T-helper 22 cell (primary cell): ENCODE measurements at places on chromosomes 1 and 21.

GRCh38 chr21:8998946-8999681, 1522.3 kb upstream of the TPTE start:
- DNase-seq, result no peak

DNA sequence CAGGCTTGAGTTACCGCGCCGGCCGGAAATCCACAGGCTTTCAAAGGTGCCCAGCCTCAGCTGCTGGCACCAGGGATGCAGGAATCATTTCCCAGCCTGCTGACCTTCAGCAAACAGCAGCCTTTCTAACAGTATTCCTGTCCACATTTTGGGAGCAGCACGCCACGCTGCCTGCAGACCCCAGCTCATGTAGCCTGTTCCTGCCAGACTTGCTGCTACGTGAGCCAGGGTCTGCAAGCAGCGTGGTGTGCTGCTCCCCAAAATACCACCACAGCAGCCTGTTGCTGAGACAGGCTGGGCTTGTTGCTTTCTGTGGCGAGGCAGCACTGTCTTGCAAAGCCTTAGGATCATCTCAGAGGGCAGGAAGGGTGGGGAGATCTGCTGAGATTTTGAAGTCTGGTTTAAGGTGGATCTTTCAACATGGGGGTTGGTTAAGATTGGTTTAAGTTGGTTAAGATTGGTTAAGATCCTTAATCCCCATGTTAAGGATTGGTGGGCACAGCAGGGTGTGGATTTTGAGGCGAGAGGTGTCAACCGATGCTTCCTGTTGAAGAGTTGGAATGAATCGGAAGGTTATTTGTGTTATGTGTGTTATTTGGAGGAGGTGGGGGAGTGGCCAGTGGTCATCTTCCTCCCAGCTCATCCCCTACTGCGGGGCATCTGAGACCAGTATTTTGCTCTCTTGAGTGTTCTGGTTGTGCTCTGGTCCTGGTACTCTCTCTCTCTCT, 12.9 kb downstream of the FAAH start:
- no peak for DNase-seq

- DNase-seq, result no peak
Measured at GRCh38 chr1:118788463-118788862, 199.7 kb downstream of the TBX15 start.

DNA sequence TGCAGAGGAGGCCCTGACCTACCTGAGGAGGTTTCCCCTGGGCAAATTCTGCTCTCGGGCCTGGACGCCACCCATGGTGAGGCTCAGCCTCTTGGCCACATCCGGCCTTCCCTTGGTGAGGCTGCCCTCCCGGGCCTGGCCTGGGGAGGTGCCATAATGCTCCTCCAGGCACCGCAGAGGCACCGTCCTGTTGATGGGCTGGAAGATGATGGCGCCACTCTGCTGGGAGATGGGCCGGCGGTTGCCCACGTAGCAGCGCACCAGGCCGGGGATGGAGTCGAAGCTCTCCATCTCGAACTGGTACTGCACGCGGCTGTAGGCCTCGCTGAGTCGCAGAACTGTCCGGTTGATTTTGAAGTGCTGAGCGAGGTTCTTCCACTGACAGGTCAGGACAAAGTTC, 92.7 kb downstream of the BCAR3 start:
- DNase-seq, result no peak

GRCh38 chr1:17765444-17766411, 10.6 kb downstream of the ACTL8 start:
- no peak for DNase-seq

- no peak for DNase-seq
Measured at GRCh38 chr1:15103211-15103610, 50.3 kb upstream of the TMEM51 start.

GRCh38 chr1:178189814-178190213, 95.9 kb downstream of the RASAL2 start:
- DNase-seq, result no peak

DNA sequence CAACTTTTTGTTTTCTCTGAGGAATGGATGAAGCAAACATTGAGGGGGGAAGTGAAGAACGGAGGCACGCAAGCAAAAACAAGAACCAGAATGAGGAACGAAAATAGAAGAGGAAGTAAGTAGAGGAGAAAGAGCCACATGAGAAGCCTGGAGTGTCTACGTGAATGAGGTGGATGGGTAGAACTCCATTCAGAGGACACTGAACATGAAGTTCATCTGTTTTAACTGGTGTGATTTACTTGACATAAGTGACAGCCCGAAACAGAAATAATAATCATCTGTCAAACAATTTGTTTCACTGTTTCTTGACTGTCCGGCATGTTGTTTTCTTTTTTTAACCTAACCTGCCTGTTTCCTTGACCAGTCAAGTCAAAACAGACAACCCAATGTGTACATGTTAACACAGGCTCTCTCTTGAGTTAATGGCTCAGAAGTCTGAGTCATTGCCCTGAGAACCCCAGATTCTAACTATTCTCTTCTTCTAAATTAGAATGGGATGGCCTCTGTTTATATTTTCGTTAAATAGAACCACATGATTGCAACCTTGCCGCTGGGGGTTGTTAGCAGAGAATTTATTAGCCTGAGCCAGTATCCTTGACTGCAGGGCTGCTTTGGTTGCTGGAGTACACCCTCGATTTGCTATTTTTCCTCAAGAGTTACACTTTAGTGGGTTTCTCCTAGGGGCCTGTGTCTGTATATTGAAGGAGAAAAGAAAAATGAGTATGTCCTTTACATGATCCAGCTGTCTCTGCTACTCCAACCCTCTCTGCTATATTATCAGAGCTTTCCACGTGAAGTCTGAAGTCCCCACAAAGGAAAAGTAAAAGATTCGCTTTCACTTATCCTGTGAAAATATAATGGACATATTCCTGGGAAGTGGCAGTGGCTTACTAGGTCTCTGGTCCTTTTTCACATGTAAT, 151.7 kb downstream of the ZC3H11B start:
- no peak for DNase-seq

GRCh38 chr1:119327450-119328155, 41.0 kb upstream of the HAO2 start:
- DNase-seq, result no peak

DNA sequence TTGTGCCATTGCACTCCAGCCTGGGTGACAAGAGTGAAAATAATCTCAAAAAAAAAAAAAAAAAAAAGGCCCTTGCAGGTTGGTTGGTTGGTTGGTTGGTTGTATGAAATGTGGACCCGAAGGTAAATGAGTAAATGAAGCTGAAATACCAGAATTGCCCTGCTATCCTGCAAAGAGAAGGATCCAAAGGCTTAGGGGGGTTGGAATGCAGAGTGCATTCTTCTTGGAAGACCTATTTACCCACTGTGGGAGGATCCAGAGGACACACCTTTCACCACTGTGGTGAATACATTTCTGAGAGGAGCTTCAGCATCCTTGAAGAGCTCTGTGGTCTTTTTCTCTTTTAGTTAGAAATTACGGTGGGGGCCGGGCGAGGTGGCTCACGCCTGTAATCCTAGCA, 28.7 kb upstream of the EIF4G3 start:
- no peak for DNase-seq

DNA sequence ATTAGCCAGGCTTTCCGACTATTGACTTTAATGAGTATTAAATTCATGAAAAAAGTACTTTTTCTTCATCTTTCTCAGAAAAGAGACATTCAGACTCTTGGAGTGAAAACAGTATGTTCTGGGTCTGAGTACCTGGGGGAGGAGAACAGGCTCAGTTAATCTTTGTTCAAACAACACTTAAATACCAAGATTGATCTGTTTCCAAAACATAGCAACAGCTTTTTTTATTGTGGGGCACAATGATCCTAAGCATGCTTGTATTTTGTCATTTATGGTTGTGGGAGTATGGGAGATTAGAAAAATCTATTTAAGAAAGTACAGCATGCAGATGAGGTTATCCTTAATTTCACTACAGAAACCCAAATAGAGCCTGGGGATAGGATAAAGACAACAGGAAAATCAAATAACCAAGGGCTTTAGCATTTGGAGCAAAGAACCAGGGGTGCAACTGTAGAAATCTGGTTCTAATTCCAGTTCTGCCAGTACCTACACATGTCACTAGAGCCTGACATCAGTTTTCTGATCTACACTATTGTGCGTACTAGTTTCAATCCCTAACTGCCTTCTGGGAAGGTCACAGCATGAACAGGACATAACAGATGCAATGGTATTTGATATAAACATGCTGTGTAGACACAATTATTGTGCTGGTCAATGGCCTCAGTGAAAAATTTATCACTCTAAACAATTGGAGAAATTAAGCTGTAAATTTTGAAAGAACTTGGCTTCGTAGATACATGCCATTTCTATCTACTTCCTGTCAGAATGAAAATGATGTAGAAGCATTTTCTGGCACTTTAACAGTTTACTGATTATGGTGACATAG, 91.2 kb downstream of the KCNK1 start:
- DNase-seq, result no peak

GRCh38 chr1:33086384-33086850, 5.5 kb downstream of the AZIN2 start:
- no peak for DNase-seq

GRCh38 chr1:114345930-114346479, 165.0 kb downstream of the TRIM33 start:
- no peak for DNase-seq

GRCh38 chr1:63122079-63122478, 200.3 kb upstream of the FOXD3 start:
- DNase-seq, result no peak

DNA sequence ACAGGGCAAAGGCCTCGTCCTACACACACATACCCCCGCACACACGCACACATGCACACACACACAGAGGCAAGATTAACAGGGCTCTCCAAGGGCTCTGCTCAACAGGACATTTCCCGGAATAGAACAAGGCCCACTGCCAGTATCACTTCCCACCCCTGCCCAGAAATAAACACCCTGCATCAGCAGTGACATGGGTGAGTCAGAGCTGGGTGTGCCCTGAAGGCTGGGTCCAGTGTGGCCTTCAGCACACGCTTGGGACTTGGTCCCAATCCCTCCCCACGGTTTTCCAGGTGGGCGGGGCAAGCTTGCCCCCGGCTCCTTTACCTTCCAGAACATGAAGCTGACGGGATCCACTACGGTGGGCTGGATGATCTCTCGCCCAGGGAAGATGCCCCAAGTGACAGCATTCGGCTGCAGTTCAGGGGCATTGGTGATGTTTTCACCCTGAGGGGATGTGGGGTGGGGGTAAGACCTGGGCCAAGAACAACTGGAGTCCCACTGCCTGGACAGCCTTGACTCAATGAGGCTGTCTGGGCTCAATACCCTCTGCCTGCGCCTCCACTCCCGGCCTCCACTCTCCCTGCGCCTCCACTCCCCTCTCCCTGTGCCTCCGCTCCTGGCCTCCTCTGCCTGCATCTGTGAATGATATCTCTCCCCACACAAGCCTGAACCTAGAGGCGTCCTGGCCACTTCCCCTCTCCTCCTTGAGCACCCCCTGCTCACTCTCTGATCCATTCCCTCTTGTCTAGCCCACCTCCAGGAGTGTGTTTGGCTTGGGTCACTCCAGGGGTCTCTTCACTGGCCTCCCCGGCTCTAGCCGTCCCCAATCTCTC, 14.7 kb downstream of the MTHFR start:
- no peak for DNase-seq

DNA sequence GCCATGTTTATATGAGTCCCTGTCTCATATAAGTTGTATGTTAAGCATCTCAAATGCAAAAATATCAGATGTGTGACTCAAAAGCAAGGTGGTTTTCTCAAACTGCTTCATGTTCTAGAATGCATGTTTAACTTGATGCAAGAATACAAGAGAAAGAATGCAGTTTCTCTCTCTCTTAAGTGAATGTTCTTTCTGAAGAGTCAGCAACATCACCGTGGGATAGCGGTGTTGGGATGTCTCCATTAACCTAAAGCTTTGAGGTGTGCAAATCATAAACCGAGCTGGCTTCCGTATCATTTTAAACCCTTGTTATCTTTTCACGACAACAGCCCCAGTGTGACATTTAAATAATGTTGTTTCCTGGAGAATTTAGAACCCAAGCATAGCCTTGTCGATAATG, 48.4 kb upstream of the TARBP1 start:
- DNase-seq, result no peak

- DNase-seq, result no peak
Measured at GRCh38 chr1:19300211-19300610, 11.6 kb upstream of the AKR7A3 start.

GRCh38 chr21:31781737-31782136, 49.8 kb upstream of the SCAF4 start:
- DNase-seq, result no peak

GRCh38 chr1:221315330-221315729, 426.6 kb downstream of the DUSP10 start:
- no peak for DNase-seq

DNA sequence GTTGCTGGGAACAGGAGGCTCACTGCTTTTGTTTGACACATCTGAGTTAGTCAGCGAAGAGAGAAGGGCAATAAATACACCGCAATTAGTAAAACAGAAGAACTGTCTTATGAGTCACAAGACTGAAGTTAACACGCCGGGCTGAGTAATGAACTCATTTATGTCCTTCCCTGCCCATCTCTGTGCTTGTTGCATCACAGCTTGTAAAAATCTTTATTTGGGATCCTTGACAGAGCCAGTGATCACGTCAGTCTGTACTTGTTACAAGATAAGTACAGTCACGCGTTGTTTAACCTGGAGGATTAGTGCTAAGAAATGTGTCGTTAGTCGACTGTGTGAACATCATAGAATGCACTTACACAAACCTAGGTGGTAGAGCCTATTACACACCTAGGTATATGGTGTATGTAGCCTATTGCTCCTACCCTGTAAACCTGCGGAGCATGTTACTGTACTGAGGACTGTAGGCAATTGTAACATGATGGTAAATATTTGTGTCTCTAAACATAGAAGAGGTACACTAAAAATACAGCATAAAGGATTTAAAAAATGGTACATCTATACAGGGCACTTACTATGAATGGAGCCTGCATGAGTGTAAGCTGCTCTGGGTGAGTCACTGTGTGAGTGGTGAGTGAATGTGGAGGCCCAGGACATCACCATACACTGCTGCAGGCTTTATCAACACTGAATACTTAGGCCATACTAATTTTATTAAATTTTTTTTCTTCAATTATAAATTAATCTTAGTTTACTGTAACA, 272.2 kb downstream of the TNR start:
- DNase-seq, result no peak

DNA sequence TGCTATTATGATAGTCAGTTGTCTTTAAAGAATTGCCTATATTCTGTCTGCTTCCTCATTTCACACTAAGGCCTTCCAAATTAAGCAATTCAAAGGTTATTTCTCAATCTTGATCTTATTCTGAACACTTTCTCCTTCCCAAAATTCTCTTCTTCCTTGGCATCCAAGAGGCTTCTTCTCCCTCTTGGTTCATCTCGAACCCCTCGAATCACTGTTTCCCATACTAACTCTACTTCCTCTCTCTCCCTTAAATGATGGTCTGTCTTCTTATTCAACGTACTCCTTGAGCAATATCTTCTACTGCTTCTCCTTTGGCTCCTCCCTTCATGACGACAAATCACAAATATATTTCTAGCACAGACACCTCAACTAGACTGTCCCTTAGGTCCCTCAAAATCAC, 4.5 kb downstream of the COPA start:
- no peak for DNase-seq

GRCh38 chr1:161207173-161207572, 5.0 kb downstream of the NDUFS2 start:
- no peak for DNase-seq

- DNase-seq, result no peak
Measured at GRCh38 chr1:63790989-63791388, 17.2 kb downstream of the ROR1 start.

GRCh38 chr1:56831871-56832693, 12.9 kb upstream of the FYB2 start:
- peak; percentile 15 for DNase-seq
